ENCODE measurements at places on chromosomes 13 and 19.

DNA sequence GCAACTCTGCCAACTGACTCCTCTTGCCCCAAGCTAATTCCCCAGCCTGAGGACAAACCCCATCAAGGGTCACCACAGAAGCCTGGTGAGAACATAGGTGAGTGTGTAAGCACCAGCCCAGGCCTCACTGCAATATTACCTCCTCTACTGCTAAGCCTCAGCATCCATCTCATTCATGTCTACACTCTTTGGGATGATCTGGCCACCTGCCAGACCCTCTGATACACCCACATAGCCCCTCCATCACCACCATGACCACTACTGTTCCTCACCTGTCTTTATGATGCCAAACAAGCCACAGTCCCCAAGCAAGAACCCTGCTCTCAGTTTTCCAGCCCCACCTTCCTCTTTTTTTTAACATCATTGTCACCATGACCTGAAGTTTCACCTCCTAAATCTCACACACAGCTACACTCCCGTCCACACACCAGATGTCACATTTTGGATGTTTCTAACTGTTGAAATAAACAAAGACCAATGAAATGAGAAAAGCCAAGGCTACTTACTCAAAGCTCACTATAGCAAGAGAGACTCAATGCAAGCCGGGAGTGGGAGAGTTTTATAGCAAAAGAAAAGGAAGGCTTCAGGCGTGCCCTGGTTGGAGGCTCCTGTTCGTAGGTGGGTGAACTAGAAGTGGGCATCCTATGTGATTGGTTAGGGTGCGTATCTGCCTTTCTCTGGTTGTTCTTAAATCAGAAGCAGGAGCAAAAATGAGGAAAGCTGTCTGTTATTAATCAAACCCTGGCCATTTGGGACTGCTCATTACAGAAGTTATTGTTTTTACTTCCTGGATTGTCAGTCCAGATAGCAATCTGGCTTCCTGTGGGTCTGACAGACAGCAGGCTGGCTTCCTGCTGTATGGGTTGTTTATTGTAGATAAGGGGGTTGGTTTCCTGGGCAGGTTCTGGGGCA lies 2.0 kb downstream of the ZNF792 start:
- peak; percentile 11 for DNase-seq

DNA sequence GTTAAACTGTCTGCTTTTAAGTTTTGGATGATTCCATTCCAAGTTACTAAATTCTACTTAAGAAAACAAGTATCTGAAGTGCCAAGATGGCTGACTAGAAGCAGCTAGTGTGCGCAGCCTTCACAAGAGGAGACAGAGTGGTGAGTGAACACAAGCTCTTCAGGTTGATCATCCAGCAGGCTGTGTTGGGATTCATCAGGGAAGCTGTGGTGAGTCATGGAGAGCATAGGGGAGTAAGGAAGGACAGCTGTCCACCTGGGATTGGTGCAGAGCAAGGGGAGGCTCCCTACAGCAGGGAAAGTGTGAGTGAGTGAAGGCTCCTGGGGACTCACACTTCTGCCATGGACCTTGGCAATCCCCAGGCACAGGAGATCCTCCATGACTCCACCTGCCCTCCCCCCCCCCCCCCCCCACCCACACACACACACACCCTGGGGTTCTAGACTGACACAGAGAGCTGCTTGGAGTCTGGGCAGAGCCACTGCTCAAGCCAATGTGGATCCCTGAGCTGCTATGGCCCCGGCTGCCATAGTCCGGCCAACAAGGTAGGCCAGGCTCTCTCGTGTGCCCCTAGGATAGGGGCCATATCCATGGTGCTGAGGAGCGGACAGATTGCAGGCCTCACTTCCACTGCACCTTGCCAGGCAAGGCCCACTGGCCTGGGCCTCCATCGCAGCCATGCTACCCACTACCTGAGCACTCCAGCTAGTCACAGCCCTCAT lies 23.5 kb downstream of the SLC25A15 start:
- DNase-seq: no peak

DNA sequence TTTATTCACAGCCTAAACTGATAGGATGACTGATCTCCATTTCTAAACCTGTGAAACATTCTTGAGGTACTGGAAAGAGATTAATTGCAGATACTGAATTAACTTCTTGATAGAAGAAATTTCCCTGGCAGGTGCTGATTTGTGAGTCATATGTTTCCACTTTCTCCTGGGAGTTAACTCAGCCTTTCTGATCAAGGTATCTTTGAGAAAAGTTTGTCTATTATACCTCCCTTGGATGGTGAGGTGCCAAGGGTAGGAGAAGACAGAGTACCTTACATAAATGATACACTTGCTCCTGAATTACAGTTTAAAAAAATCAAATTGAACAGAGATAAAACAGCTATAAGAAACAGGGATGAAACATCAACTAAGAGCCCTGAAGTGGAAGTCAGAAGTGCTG lies 123.0 kb downstream of the RGCC start:
- no peak for DNase-seq

DNA sequence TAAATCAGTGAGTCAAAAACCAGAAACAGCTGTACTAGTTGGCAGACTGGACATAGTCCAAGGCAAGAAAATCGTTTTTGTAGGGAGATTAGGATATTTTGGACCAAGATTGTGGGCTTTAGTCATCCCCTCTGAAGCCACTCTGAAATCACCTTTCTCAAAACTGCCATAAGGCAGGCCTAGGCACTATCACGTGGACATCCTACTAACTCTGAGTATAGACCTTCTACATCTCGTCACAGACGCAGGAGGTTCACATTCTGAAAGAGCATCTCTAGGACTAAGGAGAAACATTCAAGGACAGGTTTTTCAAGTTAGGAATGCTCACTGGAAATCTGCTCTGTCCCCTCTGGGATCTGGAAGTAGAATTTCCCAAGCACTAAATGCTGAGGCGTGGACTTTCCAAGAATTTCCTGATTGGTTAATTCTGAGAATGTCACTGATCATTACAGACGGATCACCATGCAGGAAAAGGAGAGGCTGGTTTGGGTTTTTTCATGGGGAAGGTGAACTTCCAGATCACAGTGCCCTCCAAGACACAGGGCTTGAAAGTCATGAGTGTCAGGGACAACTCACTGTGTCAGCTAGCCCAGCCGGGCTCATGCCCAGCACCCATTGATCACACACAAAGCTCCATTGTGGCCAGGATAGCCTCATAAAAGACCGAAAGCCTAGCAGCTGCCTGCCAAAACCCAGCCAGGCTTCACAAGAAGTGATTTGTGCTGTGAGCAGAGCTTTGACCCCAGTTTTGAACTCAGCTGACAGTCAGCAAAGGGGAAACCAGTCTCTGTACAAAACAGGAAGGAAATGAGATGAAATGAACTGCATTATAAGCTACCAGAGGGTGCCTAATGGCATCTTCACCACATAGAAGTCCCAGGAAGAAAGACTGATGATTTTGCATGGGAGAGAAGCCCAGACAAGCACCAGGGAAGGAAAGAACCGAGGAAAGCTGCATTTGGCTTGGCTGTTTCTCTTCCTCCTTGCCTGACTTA lies 2.7 kb upstream of the RUBCNL start:
- no peak for DNase-seq

DNA sequence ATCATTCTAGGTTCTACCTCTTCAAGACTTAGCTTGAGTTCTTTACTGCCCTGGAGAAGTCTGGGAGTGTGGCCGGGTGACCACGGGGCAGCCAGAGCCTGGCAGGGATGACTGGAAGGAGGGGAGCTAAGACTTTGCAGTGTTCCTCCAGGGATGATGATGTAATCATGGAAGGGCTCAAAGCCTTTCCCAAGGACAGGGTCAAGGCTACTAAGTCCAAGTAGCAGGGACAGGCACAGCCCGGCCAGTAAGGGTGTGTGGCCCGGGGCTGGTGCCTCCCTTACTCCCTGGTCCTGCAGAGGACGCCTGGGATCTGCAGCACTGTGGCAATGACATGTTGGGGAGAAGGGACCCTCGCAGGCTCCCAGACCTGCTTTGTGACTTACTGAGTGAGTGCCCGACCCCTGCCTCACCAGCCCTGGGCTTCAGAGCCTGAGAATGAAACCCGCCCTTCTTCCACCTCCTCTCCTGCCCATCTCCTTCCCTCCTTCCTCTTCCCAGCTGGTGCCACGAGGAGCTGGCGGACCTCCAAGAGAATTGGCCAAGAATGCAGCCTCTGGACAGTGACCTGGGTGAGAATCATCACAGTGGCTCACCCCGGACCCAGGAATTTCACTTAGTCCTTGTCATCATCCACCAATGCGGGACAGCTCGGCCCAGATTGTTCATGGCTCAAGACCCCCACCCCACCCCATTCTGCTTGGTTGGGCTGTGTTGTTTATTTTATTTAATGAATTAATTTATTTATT lies 15.6 kb upstream of the FBXO17 start:
- peak; percentile 8 for DNase-seq

- no peak for DNase-seq
Observed at GRCh38 chr13:40169476-40169875, 497.0 kb downstream of the FOXO1 start.

DNA sequence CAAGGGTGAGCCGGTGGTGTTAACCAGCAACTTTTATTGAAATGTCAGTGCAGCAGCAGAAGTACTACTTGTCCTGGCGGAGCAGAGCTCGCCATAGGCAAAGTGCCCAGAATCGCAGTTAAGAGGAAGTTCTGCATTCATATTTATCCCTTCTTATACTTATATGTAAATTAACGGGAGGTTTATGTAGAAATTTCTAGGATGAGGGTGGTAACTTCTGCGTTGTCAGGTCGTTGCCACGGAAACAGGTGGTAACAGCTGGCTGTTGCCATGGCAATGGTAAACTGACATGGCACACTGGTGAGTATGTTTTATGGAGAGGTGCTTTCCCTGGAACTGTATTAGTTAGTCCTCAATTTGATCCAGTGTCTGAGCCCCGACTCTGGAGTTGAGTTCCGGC lies 2494.9 kb upstream of the PCDH20 start:
- DNase-seq: peak; percentile 0

- DNase-seq: no peak
Observed at GRCh38 chr19:46052896-46053295, 12.1 kb upstream of the IGFL4 start.

DNA sequence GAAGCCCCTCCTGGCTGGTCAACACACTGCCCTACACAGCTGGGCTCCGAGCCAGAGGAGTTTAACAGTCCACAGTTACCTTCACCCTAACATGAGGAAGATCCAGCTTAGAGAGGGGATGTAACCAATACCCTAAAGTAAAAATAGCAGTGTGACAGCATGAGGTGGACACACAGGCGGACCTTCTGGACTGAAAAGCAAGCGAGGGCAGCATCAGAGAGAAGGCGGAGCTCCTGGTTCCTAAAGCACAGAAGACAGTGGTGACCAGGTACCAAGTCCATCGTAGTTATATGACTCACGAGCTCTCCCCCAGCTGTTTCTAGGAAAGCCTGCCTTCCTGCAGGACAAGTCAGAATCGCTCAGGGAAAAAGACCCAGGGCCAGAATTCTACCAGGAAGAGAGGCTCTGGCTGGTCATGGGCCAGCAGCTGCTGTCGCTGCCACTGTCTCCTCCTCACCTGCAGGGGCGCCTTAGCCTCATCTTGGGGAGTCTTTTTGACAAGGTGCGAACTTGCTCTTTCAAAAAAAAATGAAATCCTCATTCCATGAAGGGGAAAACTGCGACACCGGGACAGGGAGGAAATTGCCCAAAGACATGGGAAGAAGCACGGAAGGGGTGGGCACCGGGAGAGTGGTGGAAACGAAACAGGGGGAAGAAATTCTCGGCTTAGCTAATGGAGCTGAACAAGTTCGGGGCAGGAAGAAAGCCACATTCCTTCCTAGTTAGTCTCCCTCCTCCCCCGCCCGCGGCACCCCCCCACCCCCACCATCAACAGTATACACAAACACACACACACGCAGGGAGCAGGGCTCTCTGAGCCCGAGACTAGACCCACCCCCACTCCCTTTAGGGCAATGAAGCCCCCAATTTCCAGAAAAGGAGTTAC lies 1.7 kb downstream of the ELL start:
- peak; percentile 77 for DNase-seq

DNA sequence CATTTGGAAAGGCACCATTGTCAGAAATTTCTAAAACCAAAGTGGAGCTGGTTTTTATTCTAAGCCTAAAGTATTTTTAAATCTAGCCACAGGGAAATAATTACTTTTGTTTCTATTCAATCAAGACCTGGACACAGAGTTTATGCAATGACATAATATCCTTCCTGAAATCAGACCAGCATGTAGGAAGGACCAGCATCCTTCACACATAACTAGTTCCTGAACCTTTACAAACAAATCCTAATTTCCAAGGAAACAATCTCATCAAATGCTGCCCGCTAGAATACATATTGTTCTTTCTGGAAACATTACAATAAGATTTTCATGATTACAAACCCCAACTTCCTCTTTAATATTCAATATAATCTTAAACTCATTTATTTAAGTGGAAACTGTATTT lies 1.5 kb downstream of the STARD13 start:
- DNase-seq: peak; percentile 45

- DNase-seq: no peak
Observed at GRCh38 chr13:91714855-91715254, 316.4 kb downstream of the GPC5 start.

DNA sequence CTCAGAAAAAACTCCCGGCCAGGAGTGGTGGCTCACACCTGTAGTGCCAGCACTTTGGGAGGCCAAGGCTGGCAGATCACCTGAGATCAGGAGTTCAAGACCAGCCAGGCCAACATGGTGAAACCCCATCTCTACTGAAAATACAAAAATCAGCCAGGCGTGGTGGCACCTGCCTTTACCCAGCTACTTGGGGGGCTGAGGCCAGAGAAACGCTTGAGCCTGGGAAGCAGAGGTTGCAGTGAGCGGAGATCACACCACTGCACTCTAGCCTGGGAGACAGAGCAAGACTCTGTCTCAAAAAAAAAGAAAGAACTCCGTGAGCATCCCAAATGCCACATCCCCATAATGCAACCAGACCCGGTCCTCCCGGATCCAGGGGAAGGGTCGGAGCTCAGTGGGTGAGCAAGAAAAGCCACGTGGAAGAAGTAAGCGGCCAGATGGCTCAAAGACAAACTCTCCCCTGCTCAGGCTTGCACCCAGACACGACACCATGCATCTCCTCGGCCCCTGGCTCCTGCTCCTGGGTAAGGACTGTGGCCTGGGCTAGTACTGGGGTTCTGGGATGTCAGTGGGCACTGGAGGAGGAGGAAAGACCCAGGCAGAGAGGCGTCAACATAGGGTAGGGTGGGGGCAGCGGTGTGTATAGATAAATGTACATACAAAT lies 2.7 kb downstream of the CD22 start:
- DNase-seq: no peak
